ENCODE measurements at places on chromosomes 2 and 18.

DNA sequence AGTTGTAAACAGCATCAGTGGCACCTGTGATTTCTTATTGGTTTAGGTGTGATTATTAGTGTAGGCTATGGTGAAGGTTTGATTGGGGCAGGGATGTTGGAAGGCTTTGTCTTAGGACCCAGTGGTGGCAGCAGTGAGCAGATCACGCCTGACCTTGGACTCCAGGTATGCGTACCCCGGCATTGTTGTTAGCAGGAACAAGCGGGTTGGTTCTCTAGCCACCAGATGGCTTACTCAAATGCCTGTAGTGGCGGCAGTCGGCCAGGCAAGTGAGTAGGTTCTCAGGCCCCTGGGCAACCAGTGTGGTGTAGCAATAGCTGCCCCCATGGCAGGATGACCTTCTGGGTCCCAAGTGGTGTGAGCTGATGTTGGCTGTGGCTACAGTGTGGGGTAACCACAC is 558.3 kb downstream of the KCNJ3 start:
- DNase-seq, result no peak

DNA sequence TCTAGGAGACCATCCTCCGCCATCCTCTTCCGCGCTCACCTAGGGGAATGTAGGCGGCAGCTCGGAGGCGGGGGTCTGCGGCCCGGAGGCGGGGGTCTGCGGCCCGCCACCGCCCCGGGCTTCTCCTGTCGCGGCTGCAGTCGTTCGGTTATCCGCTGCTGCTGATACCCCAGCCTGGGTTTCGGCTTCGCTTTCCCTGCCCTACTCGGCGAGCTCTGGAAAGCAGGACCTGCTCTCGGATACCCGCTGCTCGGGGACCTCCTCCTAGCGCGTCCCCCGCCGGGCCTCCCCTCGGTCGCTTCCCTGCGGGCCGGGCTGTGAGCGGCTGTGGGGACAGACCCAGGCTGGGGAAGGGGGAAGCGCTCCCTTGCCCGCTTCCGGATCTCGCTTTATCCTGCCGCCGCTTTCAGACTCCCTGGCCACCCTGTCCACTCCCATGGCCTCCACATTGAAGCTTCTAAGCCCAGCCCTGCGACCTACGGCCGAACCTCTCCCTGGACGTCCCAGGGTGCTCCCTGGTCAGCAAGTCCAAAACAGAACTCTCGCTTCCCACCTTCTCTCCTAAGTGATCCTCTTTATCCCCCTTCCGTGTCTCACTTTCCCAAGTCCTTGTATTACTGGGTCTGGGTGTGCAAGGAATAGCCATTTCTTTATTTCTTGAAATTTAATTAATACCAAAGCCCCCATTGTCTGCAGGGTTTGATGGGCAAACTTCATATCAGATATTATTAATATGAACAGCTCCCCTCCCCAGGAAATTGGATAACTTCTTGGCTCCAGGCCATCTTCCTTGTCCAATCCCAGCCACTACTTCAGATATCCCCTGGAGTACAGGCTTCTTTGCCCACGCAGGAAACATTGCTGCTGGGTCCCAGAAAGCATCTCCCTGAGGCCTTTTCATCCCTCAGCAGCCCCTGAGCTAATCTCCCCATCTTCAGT is 769 bp downstream of the FKBP1B start:
- DNase-seq, result no peak

- DNase-seq, result no peak
Observed at GRCh38 chr2:126300348-126300747, 355.6 kb upstream of the GYPC start.

DNA sequence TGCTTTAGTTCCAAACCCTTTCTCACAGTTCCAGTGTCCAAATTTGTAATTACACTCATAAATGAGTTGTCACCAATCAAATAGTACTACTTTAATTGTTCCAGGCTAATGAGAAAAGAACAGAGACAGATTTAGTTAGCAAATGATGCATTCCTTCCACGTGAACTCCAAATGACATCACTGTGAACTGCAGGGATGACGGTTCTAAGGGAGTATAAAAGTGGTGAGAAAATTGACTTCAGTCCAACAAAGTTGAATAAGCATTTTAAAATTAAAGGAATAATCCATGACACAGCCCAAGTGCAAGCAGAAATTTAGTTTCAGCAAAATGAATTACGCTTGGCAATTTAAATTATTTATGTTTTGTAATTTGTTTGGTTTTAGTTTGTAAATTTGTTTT is 102.0 kb upstream of the LRATD1 start:
- DNase-seq, result no peak

- DNase-seq, result no peak
Observed at GRCh38 chr18:4260107-4260506, 195.0 kb downstream of the DLGAP1 start.

Data from omental fat pad (tissue), 4 donors.